ENCODE measurements at places on chromosomes 6 and 20. TPM values are rescaled to one million over a fixed set of nuclear protein-coding genes. Genes with fewer than 3 reads are reported as not detected.
A peak's percentile ranks its signal among the peaks of the same experiment; 100 is the strongest.

DNA sequence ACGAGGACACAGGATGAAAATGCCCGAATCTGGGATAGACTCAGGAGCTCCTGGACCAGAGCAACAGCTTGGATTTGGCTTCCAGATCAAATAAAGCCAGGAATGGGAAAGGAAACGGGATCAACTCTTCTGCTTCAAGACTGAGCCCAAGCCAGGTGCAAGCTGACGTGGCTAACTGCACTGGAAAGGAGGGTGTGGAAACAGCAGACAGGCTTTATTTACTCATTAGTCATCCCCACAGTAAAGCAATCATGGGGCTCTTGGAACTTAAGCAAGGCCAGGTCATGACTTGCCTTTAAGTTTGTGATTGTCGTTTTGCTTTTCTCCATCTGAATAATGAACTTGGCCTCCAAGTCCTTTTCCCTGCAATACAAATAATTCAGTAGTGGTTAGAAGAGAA, 45.2 kb downstream of the KIF16B start:
- DNase-seq = peak; percentile 96

DNA sequence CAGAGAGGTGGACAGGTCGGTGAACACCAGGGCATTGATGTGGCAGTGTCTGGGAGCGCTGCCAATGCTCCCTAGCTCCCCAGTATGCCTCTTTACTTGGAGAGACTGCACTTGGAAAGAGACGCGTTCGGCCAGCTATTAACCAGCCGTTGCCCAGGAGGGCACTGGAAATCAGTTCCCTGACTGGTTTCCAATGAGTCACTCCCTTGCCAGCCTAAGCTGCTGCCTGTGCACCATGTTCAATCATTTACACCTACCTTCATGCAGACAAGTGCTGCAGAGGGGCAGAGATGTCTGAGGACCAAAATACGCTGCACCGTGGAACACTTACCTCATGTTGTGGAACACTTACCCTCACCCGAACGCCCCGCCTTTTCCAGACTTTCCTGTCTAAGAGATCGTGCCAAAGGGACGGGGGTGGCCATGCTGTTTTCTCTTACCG, 151.6 kb downstream of the SOBP start:
- DNase-seq = no peak

The C4A gene
- 92.9 TPM for polyA plus RNA-seq

The OPRM1 gene
- polyA plus RNA-seq = 0.67 TPM

DNA sequence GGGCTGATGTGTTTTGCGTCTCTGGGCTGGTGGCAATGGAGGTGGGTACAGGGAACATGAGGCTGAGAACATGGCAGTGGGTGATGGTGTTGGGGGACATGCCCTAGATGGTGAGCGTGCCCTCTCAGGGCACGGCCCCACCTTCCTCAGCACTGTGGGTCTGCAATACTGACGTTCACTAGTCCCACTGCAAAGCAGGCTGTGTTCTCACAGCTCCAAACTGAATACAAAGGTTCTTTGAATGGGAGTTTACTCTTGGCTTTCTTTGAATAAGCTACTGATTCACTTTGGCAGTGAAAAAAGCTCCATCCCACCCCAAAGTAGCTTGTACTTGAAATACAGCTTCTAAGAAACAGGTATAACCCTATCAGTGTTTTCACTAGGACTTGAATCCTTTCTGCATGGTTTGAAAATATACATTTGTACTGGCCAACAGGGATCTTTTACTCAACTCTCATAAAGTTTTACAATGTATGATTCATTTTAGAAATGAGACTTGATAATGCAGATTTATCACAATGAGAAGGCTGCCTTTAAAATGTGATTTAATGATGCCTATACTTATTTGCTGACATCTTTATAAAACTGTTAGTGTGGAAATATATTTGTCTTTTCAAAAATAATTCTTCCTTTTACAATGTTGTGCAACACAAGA, 400.7 kb downstream of the ZFAND3 start:
- no peak for DNase-seq

The PROKR2 gene
- polyA plus RNA-seq = not detected

DNA sequence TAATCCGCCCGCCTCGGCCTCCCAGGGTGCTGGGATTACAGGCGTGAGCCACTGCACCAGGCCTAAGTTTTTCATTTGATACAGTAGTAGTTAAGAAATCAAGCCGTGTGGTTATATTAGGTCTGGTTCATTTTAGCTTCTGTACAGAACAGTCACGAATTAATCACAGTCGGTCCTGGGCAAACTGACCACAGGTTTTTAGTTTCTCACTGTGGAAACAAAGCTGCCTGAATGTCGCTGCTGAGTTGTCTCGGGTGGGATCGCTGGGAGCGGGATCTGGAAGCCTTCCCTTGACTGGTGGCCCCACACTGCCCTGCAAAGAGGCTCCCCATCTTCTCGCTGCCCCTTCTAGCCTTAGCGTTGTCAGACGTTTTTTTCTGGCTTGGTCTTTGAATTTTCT, 18.6 kb downstream of the UCKL1 start:
- no peak for DNase-seq

The BEND6 gene
- polyA plus RNA-seq = 1.2 TPM

GRCh38 chr6:32796848-32797776, 19.7 kb downstream of the HLA-DOB start:
- DNase-seq = peak; percentile 43

The MUC22 gene
- not detected for polyA plus RNA-seq

- no peak for DNase-seq
Observed at GRCh38 chr6:100472674-100473073, 8.0 kb upstream of the SIM1 start.

DNA sequence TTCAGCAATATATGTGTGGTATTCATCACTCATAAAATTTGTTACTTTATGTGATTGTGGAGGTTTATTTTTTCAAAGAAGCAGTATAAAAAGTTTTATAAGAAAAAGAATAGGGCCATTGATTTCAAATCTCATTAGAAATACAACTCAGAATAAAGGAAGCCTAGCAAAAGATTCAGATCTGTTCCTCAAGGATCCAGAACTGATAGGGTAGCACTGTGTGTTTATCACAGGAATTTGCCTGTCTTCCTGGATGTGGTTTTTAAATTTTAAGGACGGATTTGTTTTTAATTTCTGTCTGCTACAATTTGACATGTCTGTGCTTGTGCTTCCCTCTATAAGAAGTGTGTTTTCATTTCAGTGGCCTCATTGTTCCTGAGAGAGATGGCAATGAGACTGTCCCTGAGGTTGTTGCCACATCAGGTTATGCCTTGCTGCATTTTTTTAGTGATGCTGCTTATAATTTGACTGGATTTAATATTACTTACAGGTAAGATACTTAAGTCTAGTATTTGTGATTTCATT, 74.6 kb downstream of the ATRN start:
- DNase-seq = no peak

The TAP1 gene
- 18.7 TPM for polyA plus RNA-seq

- DNase-seq = no peak
Observed at GRCh38 chr6:91281901-91282300, 695.0 kb upstream of the MAP3K7 start.

GRCh38 chr6:9121549-9121948, 686.2 kb upstream of the SLC35B3 start:
- no peak for DNase-seq

The EPB41L1 gene
- polyA plus RNA-seq = 27.5 TPM

The MAS1 gene
- polyA plus RNA-seq = 0.01 TPM

DNA sequence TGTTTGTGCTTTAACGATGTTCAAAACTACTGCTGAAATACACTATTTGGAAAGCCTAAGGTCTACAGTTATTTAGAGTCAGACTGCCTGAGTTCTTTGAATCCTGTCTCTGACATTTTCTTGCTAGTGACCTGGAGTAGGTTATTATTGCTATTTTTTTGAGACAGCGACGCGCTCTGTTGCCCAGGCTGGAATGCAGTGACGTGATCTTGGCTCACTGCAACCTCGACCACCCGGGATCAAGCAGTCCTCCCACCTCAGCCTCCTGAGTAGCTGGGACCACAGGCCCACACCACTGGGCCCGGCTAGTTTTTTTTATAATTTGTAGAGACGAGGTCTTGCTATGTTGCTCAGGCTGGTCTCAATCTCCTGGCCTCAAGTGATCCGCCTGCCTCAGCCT, 96.6 kb downstream of the TIAM2 start:
- no peak for DNase-seq

DNA sequence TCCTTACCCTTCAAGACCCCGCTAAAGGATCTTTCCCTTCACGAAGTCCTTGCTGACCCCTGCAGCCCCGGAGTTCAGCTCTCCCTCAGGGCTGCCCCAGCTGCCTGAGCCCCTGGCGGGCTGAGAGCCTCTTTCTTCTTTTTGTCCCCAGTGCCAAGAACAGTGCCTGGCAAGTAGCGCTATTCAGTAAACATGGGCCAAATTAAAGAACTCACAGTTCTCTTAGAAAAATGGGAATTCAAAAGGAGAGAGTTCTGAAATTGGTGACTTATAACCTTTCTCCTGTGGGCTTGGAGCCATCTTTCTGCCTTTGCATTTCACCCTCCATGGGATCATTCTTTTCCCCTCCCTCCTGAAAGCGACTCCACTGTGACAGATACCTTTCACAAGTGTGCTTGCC, 227.2 kb downstream of the TMEM242 start:
- no peak for DNase-seq

DNA sequence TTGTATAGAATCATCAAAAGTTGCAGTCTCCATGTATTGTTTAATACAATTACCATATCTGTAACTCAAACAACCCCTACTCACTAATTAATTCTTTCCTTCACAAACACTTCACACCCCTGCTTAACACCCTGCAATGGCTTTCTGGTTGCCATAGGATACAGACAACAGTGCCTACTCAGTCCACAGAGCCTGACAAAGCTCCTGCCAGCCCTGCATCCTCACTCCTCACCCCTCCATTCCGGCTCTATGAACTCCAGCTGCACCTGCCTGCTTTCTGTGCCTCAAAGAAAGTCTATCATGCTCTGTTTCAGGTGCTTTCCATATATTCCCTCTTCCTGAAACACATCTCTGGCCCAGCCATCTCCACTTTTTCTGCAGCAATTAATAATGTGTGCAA, 253.4 kb downstream of the HACE1 start:
- no peak for DNase-seq

DNA sequence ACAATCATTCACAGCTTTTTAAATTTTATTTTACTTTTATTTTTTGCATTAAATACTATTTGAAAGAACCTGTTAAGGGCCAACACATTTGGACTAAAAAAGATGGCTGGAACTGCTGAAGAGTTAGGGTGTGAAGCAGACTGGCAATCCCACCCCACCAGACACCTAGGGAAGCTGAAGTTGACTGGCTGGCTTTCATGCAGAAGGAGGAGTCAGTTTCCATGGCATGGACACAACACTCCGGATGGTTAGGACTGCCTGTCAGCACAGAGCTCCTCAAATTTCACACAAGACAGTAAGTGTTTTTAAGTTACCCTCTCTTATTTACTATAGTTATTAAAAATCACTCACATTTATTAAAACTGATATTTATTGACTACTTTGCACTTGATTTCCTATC, at the start of gene ANKRD66:
TSS of gene ANKRD66 (plus strand) at position 238 of the 400 bp plus-strand sequence. CDS start 5,016 bp downstream, outside the sequence.
- DNase-seq = no peak

- DNase-seq = peak; percentile 4
Observed at GRCh38 chr20:5316188-5317158, at the start of gene PROKR2. PROKR2 (minus strand) TSS chr20:5316954; CDS start chr20:5314369, 2,585 bp downstream.

DNA sequence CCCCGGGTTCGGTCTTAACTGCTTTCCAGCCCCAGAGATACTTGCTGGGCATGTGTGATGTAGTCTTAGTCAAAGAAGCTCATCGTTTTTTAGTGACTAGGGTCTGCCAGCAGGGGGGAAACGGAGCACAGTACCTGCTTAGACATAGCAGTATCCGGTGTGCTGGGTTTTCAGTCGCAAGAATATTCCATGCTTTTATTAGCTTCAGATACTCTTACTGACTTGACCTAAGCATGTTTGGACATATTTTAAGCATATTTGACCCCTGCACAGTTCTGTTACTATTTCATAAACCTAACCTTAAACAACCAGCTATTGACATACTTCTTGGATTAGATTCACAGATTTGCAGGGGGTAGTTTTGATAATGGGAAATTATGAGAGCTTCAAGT, 3.0 kb downstream of the E2F3 start:
- DNase-seq = peak; percentile 69

DNA sequence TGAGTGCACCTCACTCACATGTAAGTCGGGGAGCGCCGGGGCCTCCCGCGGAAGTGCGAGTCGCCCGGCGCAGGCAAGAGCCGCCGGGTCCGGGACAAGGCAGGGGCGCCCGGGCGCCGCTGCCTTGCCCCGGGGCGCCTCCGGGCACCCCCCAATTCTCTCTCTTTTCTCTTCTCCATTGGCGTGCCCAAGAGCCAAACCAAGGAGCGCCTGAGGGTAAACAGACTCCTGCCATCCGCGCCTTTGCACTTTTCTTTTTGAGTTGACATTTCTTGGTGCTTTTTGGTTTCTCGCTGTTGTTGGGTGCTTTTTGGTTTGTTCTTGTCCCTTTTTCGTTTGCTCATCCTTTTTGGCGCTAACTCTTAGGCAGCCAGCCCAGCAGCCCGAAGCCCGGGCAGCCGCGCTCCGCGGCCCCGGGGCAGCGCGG, 36.8 kb downstream of the GNAS start:
- DNase-seq = no peak

- no peak for DNase-seq
Observed at GRCh38 chr20:23513164-23513563, 22.2 kb downstream of the CST8 start.

DNA sequence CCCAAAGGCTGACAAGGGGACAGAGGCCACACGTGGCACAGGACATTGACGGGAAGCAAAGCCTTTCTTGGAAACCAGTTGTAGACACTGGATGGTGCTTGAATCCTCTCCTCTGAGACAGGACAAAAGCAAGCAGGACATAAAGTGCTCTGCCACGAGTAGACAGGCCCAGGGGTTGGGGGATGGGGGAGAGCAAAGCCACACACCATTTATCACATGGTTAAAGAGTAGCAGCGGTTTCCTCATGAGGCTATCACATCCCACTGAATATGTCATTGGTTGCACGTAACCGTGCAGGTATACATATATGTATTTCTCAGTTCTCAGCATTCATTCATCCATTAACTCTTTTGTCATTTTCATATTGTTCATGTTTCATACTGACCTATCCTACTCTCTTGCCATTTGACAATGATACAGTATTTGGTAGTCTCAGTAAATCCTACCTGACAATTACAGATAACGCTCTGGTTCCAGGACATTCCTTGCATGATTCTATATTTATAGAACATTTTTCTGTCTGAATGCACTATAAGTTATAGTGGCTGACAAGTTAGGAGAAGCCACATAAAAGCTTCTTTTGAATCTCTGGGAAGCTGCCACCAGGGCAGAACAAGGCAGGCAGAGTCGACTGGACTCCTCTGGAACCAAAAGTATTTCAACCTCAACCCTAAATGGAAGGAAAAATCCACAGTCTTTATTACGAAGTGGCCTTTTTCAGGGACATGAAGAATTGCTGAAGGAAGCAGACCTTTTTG, 23.5 kb downstream of the METTL24 start:
- no peak for DNase-seq

DNA sequence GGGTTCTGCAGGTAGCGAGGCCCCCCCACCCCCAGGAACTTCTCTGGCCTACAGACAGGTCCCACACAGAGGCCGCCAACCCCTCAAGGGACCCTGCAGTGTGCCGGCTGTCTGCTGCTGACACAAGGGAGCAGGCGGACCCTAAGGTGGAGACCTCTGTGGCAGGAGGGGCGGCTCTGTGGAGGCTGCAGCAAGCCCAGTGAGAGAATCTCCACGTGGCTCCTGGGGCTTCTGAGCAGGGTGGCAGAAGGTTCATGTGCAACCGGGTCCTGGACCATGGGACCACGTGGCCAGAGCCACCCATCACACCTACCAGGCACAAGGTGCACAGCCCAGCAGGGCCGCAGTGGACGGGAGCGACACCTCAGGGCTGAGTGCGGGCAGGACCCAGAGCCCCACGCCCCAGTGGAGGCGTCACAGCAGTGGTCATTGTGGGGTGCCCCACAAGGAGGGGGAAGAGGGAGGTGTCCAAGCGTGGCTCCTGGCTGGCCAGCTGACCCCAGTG, 4.3 kb downstream of the ARFRP1 start:
- no peak for DNase-seq

GRCh38 chr6:135008072-135008940, 46.3 kb downstream of the HBS1L start:
- peak; percentile 93 for DNase-seq
